Thyroid gland (tissue), 4 donors: ENCODE measurements at places on chromosomes 3 and 15.

- no peak for DNase-seq
Measured at GRCh38 chr15:60795889-60796288, 316.9 kb upstream of the ICE2 start.

DNA sequence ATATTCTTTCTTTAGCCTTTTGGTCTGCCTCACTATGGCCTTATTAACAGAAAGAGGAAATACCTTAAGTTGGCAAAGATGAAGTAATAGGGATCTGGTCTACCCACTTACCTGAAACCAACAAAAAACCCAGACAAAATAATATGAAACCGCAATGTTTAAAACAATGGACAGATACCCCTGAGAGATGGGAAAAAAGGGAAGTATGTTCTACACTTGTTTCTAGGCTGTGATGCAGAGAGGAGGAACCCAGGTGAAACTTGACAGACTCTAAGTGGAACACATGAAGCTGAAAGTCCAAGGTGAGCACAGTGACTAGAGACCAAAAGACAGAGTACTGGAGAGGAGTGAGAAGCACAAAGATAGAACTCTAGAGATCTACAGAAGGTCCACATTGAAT, 78.4 kb downstream of the NR2E3 start:
- DNase-seq = no peak

- DNase-seq = no peak
Measured at GRCh38 chr3:52983336-52983807, 62.5 kb downstream of the SFMBT1 start.

DNA sequence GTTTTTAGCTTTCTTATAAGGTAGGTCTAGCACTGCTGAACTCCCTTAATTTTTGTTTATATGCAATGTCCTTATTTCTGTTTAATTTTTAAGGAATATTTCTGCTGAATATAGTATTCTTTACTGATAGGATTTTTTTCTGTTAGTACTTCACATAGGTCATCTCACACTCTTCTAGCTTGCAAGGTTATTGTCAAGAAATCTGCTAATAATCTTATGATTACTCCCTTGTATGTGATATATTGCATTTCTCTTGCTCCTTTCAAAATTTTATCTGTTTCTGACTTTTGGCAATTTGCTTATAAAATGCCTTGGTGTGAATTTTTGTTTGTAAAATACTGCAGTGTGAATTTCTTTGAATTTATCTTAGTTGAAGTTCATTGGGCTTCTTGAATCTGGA, 298.4 kb downstream of the GAP43 start:
- DNase-seq = no peak

GRCh38 chr3:134544316-134544715, 58.5 kb downstream of the CEP63 start:
- DNase-seq = no peak
